ENCODE measurements at places on chromosomes 13 and 19.

DNA sequence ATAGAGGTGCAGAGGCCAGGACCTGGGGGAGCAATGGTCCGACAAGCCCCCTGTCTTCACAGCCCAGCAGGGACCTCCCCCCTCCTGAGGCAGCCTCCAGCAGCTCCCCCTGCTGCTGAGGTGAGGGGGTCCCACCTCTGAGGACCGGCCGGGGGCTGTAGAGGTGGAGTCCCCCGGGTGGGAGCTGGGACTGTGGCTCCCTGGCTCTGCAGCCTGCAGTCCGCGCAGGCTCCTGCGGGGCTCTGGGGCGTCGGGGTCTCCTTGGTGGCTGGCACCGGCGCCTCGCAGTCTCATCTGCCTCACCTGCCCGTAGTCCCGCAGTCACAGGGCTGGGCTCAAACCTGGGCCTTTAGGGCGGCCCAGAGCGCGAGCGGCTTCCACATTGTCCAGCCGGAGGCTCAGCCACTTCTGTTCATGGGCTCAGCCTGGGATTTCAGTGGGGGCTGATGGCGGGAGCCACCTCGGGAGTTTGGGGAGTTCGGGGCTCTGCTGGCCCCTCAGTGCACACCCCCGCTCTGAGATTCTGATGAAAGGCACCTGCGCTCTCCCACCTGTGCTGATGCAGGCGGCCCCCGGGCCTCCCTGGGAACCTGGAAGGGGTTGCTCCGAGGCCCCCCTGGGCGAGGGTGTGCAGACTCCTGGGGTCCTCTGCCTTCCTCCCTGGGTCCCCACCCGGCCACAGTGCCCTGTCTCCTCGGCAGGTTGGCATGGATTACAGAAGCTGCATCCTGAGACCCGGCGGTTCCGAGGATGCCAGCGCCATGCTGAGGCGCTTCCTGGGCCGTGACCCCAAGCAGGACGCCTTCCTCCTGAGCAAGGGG is 7.0 kb upstream of the ZNF554 start:
- DNase-seq, result no peak

DNA sequence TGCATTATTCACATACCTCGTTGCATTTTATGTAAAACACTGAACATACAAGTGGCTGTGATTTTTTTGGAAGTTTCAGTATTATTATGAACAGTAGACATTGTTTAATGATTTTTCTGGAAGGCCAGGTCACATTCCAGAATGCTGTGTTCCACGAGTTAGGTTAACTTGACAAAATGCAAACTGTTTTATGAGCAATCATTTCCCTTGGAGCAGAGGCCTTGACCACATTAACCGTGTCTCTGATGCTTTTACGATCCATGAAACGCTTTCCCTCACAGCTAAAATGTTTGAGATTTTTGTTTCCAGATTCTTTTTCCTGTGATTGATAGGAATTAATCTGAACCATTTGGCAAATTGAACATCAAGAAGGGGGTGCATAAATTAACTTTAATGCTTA is 57.8 kb downstream of the MBNL2 start:
- no peak for DNase-seq

- DNase-seq, result no peak
Measured at GRCh38 chr13:76127922-76128321, 491.8 kb downstream of the LMO7 start.

DNA sequence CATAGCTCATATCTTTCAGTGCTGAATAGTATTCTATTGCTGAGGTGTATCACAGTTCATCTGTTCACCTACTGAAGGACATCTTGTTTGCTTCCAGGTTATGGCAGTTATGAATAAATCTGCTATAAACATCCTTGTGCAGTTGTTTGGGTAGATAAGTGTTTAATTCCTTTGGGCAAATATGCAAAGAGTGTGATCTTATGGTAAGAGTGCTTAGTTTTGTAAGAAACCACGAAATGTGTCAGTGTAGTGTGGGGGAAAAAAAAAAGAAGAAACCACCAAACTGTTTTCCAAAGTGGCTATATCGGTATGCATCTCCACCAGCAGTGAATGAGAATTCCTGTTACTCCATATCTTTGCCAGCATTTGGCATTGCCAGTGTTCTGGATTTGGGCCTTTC is 93.3 kb downstream of the PIBF1 start:
- DNase-seq, result no peak

- no peak for DNase-seq
Measured at GRCh38 chr13:32731576-32731975, 145.3 kb downstream of the PDS5B start.

DNA sequence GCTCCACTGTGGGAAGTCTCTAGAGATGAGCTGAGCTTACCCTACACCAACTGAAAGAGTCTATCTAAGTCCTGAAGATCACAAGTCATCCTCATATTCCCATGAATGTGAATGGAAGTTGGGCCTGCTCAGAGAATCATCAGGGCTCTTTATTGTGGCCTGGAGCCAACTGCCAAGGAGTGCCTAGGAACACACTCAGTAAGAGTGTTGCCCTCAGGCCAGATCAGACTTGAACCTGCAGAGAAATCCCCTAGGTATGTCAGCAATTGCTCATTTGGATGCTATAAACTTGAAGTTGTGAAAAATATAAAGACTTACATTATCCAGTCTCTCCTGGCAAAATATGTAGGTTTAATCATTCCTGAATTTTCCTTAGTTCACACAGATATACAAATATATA is 1070.2 kb downstream of the EFNB2 start:
- no peak for DNase-seq
